Cardiac septum (tissue), 1 donor: ENCODE measurements at places on chromosomes 16 and 17. TPM values are rescaled to one million over a fixed set of nuclear protein-coding genes. Genes with fewer than 3 reads are reported as not detected.

- peak; percentile 81 for DNase-seq
Measured at GRCh38 chr17:39225959-39226683, 376 bp upstream of the STAC2 start.

DNA sequence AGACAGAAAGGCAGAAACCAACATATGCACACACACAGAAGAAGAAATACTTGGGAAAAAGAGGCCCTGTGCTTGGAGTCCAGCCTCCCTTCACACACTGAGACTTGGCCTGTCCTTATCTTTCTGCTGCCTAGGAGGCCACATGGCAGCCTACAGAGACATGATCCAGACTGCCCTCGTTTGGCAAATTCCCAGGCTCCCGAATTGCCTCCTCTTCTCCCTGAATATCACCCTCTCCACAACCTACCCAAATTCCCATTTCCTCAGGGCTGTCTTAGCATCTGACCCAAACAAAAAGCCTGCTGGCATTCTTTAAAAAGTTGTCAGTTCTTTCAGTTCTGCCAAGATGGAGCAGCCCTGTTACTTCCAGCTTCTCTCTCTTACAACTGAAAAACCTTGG lies 59.8 kb downstream of the DNAH17 start:
- DNase-seq = no peak

DNA sequence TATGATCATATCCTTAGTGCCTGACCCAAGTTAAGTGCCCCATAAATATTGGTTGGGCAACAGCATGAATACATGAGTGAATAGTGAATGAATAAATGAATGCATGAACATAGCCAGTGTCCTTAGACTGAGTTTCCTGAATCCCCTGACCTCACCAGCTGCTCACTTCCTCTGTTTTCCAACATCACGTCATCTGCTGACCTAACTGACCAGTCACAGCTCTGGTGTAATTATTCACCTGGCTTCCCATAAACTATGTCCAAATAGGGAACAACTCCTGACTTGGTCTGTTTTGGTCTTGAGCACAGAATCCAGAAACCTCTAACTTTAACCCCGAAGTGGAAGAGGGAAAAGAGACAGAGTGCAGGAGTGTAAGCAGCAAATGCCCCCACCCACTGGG lies 83.4 kb downstream of the ASIC2 start:
- DNase-seq = no peak

DNA sequence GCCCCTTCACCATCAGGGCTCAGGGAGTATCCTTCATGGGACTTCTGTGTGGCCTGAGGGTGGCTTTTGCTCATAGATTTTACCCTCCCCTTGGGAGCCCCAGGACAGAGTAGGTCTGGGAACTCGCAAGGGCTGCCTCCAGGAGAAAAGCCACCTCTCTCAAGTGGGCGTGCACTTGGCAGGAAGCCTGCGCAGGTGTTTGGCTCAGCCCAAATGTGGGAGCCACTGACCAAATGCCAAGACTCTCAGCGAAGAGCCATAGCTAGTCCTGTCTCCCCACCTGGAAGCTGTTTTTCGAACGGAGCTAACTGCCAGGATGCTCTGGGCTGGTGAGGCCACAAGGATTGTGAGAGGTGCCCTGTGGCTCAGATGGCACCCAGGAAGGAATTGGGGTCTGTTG lies 2.0 kb upstream of the HSD17B2 start:
- DNase-seq = no peak

DNA sequence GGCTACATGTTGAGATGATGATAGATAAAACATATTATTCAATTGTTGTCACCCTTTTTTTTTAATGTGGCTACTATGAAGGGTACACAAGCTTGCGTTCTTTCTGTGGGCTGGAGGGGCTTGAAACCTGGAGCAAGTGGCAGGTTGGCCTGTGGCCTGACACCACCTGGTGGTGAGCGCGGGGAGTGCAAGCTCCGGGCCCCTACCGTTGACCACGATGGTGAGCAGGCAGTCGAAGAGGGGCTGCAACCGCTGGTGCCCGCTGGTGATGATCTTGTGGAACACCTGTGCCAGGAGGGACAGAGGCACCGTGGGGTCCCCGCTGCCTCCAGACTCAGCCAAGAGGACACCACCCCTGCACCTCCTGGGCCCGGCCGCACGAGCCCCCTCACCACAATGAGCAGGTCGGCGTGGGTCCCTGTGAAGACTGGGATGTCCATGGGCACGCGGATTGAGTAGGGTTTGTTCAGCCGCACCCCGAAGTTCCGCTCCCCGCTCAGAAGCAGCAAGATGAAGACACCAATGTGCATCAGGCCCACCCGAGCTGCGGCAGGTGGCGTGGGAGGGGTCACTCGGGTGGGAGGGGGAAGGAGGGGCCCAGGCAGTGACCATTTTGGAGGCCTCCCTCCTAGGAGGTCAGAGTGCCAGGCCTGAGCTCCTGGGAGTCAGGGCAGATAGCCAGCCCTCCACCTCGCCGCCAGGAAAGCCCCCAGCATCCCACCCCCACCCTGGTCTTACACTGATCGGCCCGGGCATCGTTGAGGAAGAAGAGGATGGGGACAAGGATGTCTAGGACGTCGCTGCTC lies 14.4 kb downstream of the HID1 start:
- DNase-seq = peak; percentile 85

DNA sequence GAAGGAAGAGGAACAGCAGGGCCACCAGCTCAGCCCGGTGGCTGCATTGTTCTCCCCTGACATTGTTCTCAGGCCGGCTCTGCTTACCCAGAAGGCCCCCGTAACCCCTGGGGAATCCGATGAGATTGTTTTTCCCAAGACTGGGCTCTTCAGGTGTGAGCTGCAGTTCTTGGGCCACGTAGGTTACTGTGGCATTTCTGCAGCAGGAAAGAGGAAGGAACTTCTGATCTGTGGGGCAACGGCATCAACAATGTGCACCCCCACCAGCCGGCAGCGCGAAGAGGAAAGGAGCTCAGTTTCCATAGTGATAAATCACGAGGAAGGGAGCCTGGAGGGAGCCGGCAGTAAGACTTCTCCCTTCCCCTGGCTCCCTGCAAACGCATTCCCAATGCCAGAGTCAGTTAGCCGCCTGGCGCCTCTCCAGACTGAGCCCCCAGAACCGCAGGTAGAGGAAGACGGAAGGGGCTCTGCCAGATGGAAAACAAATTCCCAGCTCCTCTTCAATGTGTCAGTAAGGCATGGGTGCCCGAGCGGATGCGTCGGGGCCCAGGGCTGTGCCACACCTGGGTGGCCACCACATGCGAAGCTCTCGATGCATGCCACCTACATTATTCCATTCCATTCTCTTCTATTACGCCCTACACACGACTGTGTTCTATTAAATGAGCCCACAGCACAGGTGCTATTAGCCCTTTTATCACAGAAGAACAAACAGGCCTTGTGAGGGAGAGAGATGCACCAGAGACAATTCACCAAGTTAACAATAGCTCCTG lies 21.5 kb upstream of the PECAM1 start:
- peak; percentile 87 for DNase-seq

- no peak for DNase-seq
Measured at GRCh38 chr17:6539871-6540270, 16.5 kb downstream of the PITPNM3 start.

- DNase-seq = no peak
Measured at GRCh38 chr17:72463287-72464102, 342.7 kb downstream of the SOX9 start.

DNA sequence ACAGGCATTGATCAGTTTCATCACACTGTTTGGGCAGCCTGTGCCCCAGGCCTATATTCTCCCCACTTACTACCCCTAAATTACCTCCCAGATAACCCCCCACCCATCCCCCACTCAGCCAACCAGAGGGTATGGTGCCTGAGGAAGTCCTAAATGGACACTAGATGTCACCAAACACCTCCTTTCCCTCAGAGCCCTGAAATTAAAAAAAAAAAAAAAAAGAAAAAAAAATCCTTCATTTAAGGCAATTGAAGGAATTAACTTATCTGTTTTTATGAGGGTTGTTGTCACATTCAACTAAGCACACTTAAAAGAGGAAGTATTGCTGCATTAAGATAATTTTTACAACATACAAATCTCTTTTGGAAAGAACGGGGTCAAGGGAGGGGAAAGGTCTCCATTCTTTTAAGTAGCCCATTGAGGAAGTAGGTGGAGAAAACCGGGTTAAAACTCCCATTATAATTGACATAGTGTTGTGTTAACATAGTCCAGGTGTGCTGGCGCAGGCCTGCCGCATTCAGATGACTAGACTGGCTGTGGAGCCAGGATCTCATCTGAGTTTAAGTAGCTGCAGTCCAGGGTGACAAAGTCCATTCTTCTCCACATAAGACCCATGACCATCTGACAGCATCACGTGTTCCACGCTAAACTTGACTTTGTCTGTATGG lies 46.3 kb downstream of the SNX11 start:
- DNase-seq = no peak

DNA sequence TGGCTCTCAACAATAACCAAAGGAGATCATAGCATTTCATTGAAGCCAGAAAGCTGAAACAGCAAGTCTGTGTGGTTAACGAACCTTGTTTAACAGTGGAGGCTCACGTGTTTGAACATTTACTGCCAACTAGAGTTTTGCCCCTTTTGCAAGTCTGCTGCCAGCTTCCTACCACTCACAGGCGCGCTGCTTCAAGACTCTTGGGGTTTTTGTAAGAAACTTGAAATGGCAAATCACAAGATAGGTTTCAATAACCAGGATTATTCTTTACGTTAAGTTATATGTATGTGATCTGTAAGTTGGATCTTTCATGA lies 1.2 kb downstream of the SNTB2 start:
- no peak for DNase-seq

- DNase-seq = no peak
Measured at GRCh38 chr16:56969769-56970168, 8.0 kb downstream of the CETP start.

- no peak for DNase-seq
Measured at GRCh38 chr17:20313891-20314290, 153.4 kb downstream of the LGALS9B start.

GRCh38 chr17:44979426-44979995 lies 11.4 kb upstream of the C1QL1 start:
- DNase-seq = no peak

DNA sequence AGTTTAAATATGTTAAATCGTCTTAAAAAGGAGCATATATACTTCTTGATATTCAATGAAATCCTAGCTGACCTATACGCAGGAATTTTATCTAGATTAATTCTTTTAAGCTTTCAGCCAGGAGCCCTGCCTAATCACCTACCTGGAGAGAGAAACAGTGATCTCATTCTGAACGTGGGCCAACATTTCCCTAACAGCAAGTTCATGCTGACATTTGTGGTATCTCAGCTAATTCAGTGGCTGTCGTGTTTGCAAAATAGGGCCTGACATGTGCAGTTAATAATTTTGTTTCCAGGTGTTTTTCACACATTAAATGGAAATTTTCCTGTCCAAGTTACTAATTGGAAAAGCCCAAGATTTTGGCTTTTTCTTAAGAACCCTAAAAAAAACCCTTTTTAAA lies 17.4 kb downstream of the KRT24 start:
- DNase-seq = no peak

- no peak for DNase-seq
Measured at GRCh38 chr16:47142486-47142820, 1.3 kb downstream of the NETO2 start.

DNA sequence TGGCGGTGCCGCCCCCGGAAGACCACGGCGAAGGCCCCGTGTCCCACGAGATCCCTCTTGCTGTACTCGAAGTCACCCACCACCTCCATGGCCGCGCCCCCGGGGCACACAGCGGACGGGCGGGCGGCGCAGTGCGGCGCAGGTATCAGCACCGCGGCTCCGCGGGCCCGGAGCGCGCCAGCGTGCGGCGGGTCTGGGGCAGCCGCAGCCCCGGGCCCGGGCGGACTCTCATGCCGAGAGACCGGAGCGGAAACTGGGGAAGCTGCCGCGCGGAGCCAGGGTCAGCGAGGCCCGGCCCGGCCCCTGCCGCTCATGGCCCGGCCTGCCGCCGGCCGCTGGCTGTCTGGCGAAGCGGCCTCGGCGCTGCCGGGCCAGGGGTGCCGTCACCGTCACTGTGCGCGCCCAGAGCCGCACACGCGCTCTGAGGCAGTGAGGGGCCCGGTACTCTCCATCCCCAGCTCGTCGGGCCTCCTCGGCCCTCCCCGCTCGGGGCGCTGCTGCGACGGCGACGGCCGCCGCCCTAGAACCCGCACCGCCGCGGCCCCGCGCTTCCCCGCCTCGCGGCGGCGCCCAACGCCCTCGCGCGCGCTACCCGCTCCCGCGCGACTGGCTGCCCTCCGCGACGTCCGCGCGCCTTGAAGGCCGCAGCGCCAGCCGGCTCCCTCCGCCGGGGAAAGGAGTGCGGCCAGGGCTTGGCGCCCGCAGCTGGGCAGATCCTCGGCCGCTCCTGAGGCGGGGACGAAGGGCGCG lies at the start of gene ULK2:
TSS of gene ULK2 (minus strand) at position 608 of the 750 bp plus-strand sequence. CDS start at position 89, 519 bp downstream.
- peak; percentile 78 for DNase-seq

DNA sequence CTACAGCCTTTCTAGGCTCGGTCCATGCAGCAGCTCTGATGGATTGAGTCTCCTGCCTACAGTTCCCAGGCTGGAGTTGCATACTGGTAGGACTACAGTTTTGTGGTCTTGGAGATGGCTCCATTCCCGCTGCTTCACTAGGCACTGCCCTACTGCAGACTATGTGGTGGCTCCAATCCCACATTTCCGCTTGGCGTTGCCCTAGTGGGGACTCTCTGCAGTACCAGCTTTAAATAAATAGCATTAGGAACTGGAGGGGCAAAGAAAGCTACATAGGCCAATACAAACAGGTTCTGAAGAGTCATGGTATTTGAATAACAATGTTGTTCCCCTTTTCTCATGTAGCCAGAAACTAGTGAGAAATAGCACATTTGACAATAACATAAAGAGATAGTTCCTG lies 5.4 kb upstream of the GOSR2 start:
- DNase-seq = no peak

DNA sequence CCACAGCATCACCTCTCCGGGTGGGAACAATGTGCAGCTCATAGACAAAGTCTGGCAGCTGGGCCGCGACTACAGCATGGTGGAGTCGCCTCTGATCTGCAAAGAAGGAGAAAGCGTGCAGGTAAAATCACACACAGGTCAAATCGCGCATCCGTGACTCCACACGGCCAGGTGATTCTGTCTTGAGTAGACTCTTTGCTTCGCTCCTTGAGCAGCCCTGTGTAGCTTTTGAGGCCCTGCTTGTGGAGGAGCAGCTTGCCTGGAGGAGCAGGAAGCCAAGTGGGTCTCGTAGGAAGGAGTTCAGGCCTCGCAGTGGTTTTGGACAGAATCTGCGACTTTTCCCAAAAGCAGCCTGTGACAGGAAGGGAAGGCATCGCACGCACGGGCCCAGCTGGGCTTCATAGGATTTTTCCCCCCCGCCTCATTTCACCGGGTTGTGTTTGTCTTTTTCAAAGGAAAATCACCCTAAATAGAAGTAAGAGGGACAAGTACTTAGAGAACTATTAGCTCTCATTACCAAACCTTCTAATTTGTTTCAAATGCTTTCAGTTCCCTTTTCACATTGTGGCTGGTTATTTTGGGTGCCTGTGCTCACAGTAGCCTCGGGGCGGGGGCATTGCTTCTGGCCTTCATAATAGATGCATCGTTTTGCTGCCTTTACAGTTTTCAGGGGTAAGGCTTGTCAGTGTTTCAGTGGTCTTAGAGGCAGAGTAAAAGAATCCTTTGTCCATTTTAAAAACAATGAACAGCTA lies 71.5 kb downstream of the SEC14L1 start:
- no peak for DNase-seq

GRN gene
- total RNA-seq = 130 TPM

KRT25 gene
- total RNA-seq = not detected

MMP28 gene
- total RNA-seq = 1.2 TPM

USP6 gene
- total RNA-seq = 0.08 TPM
